ENCODE measurements at places on chromosomes 5 and 9. TPM values are rescaled to one million over a fixed set of nuclear protein-coding genes. Genes with fewer than 3 reads are reported as not detected.

The CCDC192 gene
- total RNA-seq, result not detected

The LURAP1L gene
- 47.5 TPM for total RNA-seq

The HEMGN gene
- total RNA-seq, result not detected

The CATSPER3 gene
- total RNA-seq, result 0.09 TPM

The RNF38 gene
- total RNA-seq, result 7.1 TPM

DNA sequence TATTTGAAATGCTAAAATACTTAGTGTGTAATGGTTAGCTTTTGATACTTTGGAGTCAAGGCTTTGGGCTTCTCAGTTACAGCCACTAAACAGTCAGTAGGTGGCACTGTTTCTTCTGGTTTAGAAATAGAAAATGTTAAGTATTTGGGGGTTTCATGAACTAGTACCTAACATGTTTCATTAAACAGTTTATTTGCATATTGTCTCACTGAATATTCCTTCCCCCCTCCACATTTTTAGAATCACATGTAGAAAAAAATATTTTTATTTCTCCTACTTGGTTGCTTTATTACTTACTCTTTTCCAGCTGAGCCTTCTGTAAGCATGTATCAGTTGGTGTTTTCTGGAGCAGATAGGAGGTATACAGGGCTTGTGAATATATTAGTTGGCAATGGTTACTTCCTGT lies 48.0 kb downstream of the IPO11 start:
- DNase-seq, result peak; percentile 76

- no peak for DNase-seq
These were observed 223.3 kb downstream of the NDUFS4 start for GRCh38 chr5:53783624-53784228.

GRCh38 chr9:131950487-131950886 lies 129.2 kb downstream of the MED27 start:
- DNase-seq, result no peak

- peak; percentile 11 for DNase-seq
These were observed 135.4 kb upstream of the TAS2R1 start for GRCh38 chr5:9765419-9766140.

DNA sequence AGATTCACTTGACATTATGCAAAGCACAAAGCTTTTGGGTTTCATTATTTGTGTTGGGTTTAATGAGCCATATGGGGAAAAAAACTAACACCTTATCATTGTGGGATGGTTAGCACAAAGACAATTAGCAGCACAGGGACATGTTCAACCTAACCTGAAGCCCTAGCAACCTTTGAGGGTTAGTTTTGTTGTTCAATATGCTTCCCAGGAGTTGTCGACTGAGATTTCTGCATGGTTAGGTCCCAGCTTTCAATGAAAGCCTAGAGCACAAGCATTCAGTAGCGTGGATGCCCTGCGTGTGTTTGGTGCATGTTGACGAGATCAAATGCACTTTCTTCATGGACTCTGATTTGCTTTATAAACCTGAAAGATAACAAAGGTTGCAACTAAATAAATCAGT lies 565.2 kb upstream of the TLE4 start:
- no peak for DNase-seq

GRCh38 chr5:54655761-54656160 lies 138.2 kb downstream of the SNX18 start:
- no peak for DNase-seq

DNA sequence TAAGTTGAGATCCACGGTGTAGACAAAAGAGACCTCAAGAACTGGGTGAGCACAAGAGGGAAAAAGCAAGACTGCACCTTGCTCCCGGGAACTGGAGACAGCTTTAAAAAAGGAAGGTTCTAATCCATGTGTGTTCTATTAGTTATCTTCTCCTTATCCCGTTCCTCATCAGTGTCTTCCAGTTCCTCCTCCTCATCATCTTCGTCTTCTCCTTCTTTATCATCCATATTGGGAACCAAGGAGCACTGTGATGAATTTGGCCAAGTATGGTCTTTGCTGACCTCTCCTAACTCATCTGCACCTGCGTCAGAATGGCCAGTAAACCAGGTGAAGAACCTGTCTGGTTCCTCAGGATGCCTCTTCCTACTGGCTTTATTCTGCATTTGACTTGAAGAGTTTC lies 22.1 kb downstream of the EHMT1 start:
- DNase-seq, result no peak

DNA sequence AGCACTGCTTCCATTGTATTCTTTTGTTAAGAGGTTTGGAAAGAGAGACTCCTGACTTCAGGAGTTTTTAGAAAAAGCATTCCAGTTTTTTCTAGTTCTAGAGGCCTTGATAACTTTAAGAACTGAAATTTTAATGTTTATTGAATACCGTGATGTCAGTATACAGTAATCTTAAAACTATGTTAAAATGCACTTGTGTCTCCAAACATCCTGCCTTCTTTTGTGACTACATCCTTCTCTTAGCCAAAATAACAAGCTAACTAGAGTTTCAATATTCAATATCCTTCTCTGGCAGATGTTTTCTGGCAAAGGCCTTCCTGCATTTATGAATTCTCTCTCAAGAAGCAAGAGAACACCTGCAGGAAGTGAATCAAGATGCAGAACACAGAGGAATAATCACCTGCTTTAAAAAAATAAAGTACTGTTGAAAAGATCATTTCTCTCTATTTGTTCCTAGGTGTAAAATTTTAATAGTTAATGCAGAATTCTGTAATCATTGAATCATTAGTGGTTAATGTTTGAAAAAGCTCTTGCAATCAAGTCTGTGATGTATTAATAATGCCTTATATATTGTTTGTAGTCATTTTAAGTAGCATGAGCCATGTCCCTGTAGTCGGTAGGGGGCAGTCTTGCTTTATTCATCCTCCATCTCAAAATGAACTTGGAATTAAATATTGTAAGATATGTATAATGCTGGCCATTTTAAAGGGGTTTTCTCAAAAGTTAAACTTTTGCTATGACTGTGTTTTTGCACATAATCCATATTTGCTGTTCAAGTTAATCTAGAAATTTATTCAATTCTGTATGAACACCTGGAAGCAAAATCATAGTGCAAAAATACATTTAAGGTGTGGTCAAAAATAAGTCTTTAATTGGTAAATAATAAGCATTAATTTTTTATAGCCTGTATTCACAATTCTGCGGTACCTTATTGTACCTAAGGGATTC lies 43.1 kb downstream of the NDFIP1 start:
- DNase-seq, result peak; percentile 91

DNA sequence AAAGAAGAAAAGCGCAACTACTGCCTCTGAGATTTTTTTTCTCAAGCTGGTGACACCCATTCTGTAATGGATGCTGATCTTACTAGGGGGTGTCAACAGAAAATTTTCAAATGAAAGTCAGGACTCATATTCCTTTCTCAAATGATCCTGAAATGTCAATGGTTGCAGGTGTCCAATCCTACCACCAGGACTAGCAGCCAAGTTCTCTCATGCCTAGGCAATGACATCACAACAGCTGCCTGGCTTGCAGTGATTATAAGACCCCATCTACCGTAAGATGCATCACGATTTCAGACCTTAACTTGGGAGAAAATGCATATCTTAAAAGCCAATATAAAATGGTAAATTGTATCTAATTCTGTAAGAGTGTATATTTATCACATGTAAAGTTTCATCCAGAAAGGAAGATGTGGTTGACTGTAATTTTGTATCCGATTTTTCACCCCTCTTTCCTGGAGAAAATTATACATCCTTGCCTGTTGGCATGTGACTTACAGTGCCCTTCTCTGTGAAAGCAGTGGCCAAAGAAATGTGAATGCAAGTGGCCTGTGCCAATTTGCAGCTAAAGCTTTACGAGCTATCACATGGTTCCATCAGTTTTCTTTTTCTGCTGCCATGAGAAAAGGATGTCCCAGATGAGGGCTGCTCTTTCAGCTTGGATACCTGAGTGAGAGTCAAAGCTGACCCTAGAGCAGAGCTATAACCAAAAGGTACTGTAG lies 104.4 kb downstream of the DENND1A start:
- no peak for DNase-seq

DNA sequence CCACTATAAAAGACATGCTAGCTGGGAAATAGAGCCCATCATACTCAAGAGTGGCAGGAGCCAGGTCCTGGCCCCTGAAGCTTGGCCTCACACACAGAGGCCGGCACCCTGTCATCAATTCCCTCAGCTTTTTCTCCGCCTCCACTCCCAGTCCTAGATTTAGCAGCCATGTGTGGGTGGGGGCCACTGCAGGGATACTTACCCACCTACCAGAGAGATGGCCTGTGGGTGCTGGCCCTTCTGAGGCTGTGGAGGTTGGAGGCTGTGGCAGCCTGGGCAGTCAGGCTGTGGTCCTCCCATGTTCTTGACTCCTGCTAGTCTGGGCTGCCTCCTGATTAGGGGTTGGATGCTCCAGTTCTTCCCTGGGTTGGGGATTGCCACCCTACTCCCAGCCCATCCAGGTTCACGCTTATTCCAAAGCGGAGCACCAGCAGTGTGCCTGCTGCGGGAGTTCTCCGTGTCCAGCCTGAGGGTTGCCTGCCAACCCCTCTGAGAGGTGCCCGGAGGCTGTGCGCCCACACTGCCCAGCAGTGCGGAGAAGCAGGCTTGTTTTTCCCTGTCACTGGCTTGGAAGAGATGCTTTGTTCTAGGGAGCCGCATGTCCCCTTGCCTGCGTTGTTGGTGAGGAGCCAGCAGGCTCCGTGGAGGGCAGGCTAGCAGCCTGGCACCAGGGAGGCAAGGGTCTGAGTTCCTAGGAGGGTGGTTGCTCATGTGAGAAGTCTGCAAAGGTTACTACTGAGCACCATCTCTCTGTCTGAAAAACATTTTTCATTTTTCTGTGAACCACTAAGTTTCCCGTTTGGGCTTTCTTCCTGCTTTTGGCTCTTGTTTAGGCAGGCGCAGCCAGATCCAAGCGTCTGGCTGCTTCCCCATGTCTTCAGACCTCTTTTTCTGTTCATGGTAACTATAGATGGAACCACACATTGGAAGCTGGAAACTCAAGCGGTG lies 7.5 kb downstream of the SLC22A5 start:
- DNase-seq, result no peak

DNA sequence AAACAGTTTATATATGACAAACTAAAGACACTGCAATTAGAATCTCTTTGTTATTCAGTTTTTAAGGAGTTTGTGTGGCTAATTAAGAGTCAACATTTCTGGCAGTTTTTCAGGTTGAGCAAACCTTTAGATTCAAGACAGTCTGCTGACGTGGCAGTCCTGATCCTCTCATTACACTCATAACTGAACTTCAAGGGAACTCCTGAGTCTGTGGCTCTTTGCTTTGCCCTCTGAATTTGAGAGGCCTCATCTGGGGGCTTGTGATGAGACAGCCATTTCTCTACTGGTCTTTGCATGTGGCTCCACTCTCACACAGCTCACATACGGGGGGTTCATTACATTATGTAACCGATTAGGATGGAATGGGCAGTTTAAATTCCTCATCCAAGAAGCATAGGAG lies 182.9 kb upstream of the MEF2C start:
- no peak for DNase-seq

DNA sequence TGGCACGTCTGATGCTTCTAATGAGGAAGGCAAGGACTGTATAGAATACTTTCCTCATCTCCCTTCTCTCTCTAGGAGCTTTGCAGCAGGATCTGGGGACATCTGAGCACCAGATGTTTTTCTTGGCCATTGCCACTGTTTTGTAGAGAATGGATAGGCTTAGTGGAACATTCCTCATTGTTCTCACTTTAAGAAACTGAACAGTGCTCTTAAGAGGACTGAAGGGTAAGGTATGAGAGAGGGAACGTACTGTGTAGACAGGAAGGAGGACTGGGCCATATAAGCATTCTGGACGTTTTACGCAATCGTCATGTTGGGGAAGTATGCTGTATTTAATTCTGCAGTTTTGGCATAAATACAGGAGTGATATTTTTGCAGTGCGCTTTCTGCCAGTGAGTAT lies 70.6 kb downstream of the SMARCA2 start:
- peak; percentile 79 for DNase-seq

DNA sequence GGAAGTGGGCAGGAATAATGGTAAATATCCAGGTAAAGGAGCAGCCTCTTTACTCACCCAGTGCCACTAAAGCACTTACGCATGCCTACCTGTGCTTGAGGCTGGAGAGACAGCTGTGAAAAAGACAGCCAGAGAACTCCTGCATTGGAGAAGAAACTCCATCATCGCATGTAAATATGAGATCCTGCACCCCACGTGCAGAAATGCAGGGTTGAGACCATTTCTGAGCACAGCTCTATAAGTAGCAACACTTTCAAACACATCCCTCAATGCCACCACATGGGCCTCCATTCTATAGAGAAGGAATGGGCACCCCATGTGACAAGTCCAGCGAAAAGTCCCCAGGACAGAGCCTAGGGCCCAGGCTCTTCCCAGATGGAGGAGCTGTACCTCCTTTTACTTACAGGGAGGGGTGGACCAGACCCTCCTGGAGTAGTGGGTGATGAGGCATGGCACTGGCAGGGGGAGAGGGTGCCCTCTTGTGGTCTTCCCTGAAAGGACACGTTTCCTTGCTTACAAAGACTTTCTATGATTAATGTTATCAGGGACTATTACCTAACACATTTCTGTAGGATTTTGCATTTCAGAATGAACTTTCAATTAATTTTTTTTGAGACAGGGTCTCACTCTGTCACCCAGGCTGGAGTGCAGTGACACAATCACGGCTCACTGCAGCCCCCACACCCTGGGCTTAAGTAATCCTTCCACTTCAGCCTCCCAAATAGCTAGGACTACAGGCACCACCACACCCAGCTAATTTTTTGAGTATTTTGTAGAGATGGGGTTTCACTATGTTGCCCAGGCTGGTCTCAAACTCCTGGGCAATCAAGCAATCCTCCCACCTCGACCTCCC lies 55.3 kb upstream of the IL17B start:
- peak; percentile 79 for DNase-seq

DNA sequence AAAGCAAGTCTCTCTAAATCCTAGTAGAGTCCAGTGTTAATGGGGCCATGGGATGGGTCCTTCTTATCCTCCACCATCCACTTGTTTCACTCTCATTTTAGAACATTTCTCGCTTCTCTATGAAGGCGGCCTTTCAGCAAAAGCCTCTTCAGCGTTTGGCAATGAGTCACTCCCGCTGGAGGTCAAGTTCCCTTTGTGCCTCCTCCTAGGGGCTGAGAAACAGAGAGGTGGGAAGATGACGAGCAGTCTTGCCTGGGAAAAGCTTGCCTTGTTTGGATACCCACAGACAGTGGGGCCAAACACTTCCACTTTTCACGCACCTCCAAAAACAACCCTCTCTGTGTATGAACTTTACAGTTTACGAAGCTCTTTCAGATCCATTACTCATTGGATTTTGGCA lies 168.8 kb downstream of the GABBR2 start:
- DNase-seq, result no peak

GRCh38 chr9:112971415-112971814 lies 40.6 kb downstream of the ZNF883 start:
- DNase-seq, result peak; percentile 2

GRCh38 chr9:113992994-113993393 lies 85.1 kb downstream of the AMBP start:
- no peak for DNase-seq

DNA sequence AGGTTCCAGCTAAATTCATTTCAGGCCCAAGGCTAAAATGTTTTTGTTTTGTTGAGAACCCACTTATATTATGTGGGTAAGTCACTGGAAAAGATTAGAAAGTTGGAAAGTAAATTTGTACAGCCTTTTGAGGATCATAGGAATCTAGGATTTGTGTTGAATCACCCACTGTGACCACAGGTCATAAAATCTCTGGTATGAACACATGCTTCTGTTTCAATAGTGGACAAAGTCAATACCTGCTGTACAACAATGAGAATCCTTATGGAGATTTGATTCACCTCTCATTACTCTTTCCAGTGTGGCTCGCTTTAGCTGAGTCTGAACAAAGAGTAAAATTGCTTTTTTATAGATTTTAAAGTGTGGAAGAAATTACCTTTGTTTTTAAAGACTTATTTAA lies 369.5 kb downstream of the TMEM167A start:
- no peak for DNase-seq
